ENCODE measurements at places on chromosomes 1 and 21.

GRCh38 chr1:154745750-154746425 lies 124.2 kb downstream of the KCNN3 start:
- DNase-seq, result no peak

- no peak for DNase-seq
Measured at GRCh38 chr1:228697207-228698016, 37.9 kb upstream of the RHOU start.

GRCh38 chr1:244248426-244248825 lies 197.3 kb downstream of the ZBTB18 start:
- no peak for DNase-seq

DNA sequence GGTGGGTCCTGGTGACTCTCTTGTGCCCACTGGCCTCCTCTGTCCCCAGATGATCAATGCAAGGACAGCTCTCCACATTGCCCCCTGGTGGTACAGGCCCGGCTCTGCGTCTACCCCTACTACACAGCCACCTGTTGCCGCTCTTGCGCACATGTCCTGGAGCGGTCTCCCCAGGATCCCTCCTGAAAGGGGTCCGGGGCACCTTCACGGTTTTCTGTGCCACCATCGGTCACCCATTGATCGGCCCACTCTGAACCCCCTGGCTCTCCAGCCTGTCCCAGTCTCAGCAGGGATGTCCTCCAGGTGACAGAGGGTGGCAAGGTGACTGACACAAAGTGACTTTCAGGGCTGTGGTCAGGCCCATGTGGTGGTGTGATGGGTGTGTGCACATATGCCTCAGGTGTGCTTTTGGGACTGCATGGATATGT lies 10.8 kb downstream of the ADAMTSL4 start:
- DNase-seq, result peak; percentile 67

GRCh38 chr1:208048904-208049303 lies 138.0 kb upstream of the CD34 start:
- DNase-seq, result no peak

GRCh38 chr1:223331929-223332328 lies 32.0 kb downstream of the SUSD4 start:
- no peak for DNase-seq

DNA sequence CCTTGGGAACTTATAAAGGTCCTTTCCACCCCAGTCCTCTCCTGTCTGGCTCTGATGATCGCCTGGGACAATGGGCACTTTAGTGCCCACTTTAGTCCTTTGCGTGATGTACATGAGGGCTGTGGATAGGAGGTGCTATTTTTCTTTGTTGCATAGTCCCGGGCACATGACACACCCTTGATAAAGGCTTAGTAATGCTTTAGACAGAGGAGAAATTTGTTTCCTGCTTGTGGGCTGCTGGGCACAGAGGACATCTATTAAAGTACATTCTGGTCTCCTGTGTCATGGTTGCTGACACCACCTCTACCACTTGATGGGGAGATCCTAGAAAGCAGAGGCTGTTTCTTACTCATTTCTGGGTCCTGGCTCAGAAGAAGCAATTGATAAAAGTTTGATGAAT lies 5.4 kb upstream of the KNCN start:
- no peak for DNase-seq

DNA sequence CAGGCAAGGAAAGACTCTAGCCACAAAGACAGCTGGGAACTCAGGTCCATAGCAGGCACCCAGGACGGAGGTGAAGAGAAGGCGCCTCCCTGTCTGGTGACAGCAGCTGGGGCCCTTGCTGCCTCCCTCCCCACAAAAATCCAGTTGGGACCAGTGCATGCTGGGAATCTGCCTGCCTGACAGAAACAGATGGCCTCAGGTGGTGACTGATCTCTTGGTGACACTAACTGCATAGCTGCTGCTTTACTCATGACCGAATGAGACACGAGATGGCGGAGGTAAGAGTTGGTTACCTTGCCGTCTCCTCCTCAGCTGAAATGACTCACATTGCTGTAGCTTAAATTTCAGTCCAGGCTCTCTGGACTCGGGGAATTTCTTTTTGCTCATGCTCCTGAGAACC lies 130.3 kb downstream of the FGGY start:
- no peak for DNase-seq

DNA sequence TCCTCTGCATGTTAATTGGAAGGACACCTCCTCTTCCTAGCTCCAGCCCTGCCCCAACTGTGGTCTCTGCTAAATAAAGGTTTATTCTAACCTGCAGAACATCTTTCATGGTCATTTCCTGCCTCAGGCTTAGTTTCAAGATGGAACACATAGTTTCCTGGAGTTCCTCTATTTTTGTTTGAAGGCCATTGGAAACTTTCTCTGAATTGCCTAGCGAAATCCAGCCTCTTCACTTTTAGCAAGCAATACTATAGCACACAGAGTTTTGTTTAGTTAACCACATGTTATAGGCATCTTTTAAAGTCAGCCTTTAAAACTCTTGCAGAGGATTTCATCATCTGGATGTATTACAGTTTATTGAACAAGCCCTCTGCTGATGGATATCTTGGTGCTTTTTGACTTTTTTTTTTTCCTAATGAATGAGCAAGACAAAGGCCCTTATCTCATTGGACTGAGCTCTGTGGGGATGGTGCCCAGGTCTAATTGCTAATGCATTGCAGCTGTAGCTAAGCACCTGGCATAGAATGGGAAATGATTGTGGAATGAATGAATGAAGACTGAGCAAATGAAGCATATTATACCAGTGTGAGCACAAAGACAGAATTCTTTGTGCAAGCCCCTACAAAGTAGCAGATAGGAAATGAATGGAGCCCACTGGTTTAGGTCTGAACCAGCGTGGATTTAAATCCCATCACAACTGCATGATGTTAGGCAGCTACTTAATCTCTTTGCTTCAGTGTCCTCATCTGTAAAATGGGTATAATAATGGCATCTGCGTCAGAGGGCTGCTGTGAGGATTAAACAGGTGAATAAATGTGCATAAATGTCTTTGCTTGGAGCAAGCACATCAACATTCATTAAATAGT lies 641 bp upstream of the CFAP107 start:
- DNase-seq, result no peak

GRCh38 chr1:46489638-46490405 lies at the start of gene DMBX1:
Gene DMBX1 (plus strand): TSS chr1:46489836. CDS start chr1:46507011, 17,175 bp downstream.
- DNase-seq, result no peak

DNA sequence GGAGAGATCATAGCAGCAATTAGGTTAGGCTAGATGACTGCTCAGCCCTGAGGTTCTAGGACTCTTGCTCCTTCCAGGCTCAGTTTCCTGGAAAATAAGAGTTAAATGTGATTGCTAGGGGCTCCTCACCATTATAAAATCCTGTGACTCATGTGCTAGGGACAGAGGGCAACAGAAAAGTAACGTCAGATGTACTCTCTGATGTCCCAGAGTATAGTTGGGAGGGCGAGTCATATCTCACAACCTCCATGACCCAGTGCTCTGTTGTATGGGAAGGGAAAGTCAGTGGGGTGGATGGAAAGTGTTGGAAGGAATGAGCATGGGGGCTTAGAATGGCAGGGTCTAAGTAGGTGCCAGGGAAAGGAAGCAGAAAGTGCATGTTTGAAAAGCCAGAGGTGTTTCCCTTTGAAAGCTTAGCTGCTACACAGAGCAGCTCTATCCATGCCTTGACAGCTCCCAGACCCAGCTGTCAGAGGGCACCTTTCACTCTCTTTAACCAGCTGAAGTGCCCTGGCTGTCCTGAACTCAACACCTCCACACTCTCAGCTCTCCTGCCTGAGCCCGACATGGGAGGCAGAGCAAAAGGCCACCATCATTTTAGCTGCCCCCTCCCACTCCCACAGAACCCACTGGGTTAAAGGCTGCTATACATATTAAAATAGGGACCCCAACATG lies 11.6 kb downstream of the GJA5 start:
- no peak for DNase-seq

DNA sequence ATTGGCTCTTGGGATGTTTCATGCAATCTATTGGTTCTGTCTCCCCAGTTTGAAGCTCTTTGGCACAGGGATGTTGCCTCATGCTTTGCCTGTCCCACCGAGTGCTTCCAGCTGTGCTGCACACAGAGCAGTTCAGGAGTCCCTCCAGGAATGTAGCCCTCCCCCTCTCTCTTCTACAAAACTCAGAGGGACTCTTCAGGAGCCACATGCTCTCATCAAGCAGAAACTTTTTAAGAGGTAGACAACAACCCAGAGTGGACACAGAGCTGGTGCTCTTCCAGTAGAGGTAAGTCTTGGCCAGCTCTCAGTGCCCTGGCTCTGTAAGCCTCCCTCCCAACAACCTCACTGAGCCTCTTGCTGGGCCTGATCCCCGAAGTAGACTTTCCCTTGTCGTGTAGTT lies 11.6 kb upstream of the ZNF697 start:
- DNase-seq, result no peak

DNA sequence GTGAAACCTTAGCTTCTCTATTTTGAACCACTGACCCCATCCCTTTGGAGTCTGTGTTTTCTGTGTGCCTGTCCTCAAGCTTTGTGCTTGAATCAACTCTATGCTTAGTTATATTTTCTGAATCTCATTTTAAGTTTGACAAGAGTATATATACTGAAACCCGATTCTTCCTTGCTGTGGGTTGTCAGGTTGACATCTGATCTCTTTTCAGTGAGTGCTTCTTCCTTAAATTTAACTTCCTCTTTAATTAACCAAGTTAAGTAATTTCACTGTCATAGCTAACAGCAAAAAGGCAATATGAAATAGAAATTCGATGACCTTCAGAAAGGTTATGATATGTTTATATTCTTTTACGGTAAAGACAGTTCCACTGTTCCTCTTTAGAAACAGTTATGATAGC lies 69.4 kb downstream of the C1orf21 start:
- no peak for DNase-seq

DNA sequence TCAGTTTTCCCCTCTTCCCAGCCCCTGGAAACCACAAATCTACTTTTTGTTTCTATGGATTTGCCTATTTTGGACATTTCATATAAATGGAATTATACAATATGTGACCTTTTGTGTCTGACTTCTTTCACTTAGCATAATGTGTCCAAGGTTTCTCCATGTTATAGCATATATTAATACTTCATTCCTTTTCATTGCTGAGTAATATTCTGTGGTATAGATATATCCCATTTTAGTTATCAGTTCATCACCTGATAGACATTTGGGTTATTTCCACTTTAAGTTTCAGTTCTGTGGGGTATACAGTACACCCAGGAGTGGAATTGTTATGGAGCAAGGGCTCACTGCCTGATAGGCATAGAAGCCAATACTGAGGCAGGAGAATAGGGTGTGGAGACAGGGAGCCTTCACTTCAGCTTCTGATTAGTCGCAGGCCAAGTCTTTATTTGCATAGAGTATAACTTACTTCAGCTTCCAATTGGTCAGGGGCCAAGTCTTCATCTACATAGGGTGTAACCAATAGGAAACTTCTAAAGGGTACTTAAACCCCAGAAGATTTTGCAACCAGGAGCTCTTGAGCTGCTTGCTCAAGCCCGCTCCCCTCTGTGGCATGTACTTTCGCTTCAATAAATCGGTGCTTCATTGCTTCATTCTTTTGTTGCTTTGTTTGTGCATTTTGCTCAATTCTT lies 8.3 kb upstream of the NVL start:
- DNase-seq, result no peak

GRCh38 chr1:3389093-3389833 lies 65.2 kb upstream of the ARHGEF16 start:
- no peak for DNase-seq

DNA sequence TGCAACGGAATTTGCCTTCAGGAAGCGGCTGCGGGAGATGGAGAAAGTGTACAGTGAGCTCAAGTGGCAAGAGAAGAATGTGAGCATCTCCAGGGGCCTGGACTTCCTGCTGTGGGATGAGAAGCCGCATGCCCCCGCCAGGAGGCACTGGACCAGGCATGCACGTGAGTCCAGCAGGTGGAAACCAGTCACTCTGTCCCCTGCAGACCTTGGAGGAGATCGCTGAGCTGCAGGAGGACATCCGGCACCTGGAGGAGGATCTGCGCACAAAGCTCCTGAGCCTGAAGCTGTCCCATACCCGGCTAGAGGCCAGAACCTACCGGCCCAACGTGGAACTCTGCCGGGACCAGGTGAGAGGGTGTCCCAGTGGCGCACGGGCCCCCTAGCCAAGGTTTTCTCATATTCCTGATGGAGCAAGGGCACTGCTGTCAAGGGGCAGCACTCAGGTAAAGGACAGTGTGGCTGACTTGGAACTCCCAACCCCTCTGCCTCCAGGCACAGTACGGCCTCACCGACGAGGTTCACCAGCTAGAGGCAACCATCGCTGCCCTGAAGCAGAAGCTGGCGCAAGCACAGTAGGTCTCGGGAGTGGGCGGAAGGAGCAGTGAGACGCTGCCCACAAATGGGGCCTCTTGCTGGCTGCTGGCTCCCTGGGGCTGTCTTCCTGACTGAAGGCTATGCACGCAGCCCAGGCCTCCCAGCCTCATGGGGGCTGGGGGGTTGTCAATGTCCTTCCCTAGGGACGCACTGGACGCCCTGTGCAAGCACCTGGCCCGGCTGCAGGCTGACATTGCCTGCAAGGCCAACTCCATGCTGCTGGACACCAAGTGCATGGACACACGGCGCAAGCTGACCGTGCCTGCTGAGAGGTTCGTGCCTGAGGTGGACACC lies 1.2 kb upstream of the ADPRS start:
- DNase-seq, result no peak

DNA sequence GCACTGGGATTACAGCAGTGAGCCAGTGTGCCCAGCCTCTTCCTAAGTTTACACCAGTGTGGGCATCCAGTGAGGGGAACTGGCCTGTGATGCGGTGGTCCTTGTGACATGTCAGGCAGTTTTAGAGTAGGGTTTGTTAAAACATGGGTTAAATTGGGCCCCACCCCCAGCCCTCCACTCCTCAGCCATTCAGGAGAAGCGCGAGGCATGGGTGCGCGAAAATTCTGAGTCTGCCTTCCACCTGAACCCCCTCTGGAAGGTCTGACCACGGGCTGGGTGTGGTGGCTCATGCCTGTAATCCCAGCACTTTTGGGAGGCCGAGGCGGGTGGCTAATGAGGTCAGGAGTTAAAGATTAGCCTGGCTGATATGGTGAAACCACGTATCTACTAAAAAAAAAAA lies 51.7 kb downstream of the SKI start:
- no peak for DNase-seq

DNA sequence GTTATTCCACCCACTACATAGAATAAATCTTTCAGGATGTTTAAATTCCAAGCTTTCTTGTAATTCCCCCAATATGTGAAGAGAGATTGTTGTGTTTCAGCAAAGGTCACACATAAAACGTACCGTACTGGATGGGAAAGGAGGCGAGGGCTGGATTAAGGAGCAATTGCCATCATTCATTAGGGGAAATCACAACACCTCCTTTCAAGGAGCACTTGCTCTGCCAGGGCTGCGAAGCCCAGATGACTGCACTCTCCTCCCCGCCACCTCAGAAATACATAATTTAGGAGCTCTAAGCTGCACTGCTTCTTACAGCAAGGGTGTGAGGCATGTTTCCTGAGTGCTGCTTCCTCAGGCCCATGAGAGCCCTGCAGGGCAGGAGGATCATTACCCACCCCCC lies 29.6 kb downstream of the MATN1 start:
- DNase-seq, result no peak

- DNase-seq, result no peak
Measured at GRCh38 chr1:29688471-29689365, 452.4 kb downstream of the PTPRU start.

GRCh38 chr21:45367402-45368351 lies 37.3 kb upstream of the COL18A1 start:
- no peak for DNase-seq

GRCh38 chr1:159077120-159077961 lies 775 bp upstream of the AIM2 start:
- peak; percentile 88 for DNase-seq
